ENCODE measurements at places on chromosomes 7 and 10.

- no peak for DNase-seq
Observed at GRCh38 chr7:43764807-43765491, 6.5 kb downstream of the BLVRA start.

- no peak for DNase-seq
Observed at GRCh38 chr7:54944179-54944578, 74.6 kb upstream of the EGFR start.

DNA sequence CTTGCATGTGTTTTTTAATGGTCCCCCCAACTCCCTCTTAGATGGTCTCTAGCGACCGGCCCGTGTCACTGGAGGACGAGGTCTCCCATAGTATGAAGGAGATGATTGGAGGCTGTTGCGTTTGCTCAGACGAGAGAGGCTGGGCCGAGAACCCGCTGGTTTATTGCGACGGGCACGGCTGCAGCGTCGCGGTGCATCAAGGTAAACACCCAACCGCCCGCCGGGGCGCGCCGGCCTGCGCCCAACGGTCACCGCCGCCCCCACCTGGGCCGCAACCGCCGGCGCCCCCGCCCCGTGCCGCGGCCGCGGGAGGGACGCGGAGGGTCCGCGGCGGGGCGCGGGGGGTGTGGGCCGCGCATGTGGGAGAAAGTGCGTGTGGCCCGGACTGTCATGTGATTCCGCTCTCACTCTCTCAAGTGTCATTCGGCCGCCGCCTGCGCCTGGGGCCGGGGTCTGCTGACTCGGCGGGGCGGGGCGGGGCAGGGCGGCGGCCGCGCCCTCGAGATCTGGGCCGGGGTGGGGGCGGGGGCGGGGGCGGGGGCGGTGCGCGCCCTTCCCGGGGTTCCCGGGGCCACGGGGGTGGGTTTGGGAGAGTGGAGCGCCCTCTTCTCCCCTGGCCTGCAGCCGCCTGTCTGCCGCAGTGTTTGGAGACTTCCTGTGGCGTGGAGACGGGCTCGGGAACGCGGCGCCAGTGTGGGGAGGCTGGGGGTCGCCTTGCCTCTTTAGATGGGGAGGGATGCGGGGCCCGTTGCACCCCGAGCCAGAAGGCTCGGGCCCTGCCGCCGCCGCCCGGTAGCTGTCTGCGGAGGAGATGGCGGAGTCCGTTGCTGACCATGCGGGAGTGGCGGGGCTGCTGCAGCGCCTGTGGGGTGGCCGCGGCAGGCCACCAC lies 817 bp downstream of the MLLT10 start:
- DNase-seq = peak; percentile 70

- DNase-seq = no peak
Observed at GRCh38 chr10:119282446-119282845, 75.1 kb downstream of the GRK5 start.

GRCh38 chr10:22252224-22252800 lies 34.5 kb upstream of the EBLN1 start:
- DNase-seq = peak; percentile 8
